ENCODE measurements at places on chromosomes 4 and X. TPM values are rescaled to one million over a fixed set of nuclear protein-coding genes. Genes with fewer than 3 reads are reported as not detected.

GRCh38 chr4:184503869-184504300, 29.5 kb upstream of the IRF2 start:
- peak; percentile 70 for DNase-seq

DNA sequence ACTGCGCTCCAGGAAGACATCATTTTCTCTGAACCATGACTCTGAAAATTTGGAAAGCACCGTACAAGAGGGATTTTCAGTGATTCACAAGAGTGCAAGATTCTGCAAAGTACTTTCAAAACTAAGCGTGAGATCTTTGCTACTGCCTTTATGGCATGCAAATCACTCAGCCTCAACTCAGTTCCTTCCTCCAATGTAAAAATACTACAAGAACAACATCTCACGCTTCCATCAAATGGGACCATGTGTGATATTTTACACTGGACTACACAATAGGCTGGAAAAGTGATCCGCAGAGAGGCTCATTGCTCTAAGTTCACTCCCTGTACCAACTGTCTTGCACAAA, 674 bp upstream of the IL15 start:
- DNase-seq: no peak

DNA sequence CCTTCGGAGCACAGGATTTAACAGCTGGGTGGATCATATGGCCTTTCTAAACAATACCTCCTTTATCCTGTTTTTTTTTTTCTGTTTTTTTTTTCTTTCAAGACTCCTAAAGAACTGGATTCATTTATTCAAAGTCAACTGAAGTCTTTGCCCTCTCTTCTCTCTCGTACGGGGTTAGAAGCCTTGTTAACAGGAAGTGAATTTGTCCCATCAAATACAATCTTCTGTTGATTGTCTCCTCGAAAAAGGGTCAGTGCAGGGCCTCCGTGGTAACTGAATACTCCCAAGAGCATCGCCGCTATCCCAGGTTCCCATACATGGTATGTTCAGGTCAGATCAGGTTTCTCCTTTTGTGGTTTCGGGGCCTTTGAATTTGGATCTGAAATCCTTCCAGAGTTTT, 1.8 kb upstream of the TMEM128 start:
- DNase-seq: no peak

GRCh38 chrX:109990582-109991276, 12.2 kb upstream of the TMEM164 start:
- peak; percentile 60 for DNase-seq

DNA sequence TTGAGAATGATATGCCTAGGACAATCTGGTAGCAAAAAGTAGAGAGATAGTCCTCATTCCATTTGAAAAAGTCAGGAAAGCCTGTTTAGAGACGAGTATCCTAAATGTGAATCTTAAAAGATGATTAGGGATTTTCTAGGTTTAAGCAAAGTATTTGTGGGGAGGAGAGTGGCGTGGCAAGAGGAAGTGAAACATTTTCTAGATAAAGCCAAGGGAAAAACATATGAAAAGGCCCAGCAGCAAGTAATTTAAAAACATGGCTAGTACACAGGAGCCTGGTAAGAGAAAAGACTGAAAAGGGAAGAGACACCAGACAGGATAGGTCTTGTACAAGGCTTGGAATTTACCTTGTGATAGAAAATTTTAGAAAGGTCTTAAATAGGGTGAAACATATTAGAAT, 45.9 kb downstream of the CORIN start:
- no peak for DNase-seq

GRCh38 chr4:15405018-15405417, 22.8 kb upstream of the C1QTNF7 start:
- DNase-seq: no peak

GRCh38 chr4:144649646-144650045, 3.7 kb downstream of the HHIP start:
- DNase-seq: peak; percentile 31

GRCh38 chr4:109083911-109084310, 218.5 kb downstream of the COL25A1 start:
- DNase-seq: peak; percentile 13

DNA sequence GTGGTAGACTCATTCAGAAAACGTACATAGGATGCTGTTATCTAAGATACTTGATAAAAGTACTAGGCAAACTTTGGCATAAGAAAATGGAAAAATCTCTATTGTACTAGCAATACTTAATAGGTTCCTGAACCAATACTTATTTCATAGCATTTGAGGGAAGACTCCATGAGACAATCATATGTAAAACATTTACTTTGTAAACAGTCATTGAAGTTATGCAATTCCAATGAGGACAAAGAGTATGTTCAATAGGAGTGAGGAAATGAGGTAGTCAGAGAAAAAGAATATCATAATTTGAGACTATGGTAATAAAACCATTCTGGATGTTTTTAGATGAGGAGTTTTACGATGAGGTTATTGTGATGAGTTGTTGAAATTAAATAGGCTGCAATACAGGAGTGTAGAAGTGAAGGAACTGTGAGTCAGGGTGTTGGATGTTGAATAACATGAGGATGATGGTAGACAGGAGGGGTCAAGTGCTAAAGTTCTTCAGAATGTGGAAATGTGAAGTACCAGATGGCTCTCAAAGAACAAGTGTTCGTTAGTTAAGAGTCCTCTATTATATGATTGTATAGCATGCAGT, 397.9 kb downstream of the PPP3CA start:
- DNase-seq: no peak

DNA sequence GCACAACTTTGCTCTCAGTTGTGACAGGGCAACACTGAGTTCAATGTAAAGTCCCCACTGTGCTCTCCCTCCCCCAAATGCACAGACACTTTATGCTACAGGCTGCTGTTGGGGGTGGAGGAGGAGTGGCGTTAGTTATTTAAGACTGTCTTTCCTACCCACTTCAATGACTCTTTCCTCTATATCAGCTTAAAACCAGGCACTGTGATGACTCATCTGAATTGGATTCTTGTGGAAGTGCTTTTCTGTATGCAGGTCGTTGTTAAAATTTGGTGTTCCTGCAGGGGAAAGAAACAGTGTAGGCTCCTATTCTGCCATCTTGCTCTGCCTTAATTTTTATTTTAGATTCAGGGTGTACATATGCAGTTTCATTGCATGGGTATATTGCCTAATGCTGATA, 1157.2 kb upstream of the ADGRL3 start:
- no peak for DNase-seq

DNA sequence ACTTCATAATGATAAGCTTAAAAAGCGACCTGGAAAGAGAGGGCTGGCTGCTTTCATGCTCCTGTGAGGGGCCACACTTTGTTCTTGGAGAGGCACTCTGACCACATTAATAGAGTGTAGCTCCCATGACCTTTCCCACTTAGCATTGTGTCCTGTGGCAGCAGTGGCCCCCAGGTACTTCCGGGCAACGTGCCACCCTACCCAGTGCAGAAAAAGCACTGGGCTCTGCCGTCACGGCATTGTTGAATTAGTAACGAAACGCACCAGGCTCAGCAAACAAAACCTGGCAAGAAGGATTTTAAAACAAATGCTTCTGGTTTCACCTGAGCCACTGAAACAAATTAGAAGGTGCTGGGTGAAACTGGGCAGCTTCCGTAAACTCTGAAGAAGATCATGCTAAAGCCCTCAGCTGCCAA, 5.4 kb upstream of the SORBS2 start:
- peak; percentile 37 for DNase-seq

GRCh38 chr4:41613386-41613785, 75.4 kb downstream of the LIMCH1 start:
- no peak for DNase-seq

DNA sequence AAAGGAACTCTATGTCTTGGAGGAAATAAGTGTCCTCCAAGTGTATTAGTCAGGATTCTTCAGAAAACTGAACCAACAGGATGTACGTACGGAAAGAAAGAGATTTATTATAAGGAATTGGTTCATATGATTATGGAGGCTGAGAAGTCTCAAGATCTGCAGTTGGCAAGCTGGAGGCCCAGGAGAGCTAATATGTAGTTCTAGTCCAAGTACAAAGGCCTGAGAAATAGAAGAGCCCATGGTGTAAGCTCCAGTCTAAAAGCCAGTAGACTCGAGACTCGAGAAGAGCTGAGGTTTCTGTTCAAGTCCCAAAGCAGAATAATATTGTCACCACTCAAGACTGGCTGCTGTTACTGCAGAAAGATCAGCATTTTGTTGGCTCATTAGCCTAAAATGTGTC, 65.3 kb upstream of the EFNB1 start:
- no peak for DNase-seq

DNA sequence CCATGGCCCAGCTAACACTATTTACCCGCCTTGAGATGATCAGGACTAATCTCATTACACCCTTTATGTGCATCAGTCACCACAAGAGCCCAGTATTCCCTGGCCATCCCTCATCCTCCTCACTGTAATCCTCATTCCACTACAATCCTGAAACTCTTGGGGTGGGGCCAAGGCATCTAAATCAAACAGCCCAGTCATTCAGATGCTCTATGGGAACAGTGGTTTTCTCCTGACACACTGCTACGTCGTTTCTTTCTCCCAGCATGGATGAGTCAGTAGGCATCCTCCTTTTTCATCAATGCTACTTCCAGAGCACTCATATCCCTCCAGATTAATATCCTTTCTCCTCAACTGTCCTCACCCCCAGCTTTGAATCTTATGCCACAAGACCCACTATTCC, 5.6 kb downstream of the SDAD1 start:
- DNase-seq: no peak

DNA sequence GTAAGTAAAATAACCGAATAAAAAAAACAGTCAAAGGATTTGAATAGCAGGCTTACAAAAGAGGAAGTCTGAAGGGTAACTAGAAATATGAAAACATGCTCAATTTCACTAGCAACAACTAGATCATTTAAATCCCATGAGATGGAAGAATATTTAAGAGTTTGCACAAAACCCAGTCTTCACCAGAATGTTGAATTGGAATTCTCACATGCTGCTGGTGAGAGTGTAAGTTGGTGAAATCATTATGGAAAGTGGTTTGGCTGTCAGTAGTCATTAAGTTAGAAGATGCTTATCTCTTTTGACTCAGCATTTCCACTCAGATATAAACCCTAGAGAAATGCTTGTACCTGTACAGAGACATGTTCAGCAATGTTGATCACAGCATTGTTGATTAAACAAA, 110.1 kb downstream of the PGRMC2 start:
- no peak for DNase-seq

DNA sequence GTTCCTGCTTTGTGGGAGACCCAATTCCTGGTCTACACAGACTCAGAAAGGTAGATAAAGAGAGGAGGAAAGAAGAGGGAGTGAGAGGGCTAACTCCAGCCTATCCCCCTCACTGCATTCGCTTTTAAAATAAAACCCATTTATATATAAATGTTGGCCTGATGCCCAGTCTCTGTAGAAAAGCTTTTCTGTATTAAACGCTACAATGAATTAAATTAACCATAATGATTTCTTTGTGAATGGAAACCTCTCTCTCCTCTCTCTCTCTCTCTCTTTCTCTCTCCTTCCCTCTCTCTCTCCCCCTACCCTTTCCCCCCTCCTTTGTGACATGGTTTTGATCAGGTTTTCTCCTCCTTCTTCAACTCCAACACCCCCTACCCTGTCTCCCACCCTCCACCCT, 34.8 kb downstream of the PJA1 start:
- no peak for DNase-seq

- peak; percentile 82 for DNase-seq
Observed at GRCh38 chr4:76301068-76301774, 5.3 kb upstream of the STBD1 start.

DNA sequence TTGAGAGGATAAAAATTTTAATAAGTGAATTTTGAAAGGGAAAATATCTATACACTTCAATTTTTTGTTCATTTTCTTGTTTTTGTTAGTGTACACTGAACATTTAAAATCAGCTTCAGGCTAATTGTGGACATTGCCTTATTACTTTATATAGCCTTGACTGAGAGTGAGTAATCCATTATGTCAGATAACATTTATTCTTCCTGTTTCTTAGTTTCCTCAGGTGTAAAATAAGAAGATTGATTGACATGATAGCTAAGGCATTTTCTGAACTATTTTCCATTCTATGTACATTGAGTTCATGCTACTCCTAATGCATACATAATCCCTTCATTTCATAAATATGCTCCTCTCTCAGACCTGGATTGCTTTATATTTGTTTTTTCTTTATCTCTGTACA, 607.3 kb upstream of the AADAT start:
- DNase-seq: no peak

DNA sequence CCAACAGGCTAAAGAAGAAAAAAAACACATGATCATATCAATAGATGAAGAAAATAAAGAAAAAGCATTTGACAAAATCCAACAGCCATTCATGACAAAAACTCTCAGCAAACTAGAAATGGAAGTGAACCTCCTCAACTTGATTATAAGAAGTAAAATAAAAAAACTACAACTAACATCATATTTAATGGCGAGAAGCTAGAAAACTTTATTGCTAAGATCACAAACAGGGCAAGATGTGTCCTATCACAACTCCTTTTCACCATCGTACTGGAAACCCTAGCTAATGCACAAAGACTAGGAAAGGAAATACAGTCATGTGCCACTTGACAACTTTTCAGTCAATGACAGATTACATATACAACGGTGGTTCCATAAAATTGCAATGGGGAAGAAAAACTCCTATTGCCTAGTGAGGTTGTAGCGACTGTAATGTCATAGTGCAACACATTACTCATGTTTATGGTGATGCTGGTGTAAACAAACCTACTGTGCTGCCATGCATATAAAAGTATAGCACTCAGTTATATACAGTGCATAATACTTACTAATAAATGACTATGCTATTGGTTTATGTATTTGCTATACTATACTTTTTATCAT, 12.1 kb upstream of the MANBA start:
- peak; percentile 45 for DNase-seq

DNA sequence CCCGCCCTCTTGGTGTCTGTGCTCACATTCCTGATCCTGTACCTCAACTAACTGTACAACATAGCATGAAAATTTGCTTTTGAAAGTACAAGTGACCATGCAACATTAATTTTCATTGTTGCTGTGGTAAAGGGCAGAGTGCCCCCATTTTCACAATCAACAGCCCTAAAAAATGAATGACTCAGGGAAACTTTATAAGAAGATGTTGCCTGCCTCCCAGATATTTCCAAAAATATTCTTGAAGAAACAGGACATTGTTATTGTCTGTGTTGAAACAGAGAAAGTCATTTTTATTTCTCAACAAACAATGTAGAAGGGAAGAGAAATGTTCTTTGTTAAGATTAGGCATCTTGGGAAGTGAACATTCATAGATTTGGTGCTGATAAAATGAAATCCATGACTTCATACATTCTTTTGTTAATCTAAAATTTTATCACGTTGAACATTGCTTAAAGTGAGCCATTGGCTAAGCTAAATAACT, 113.9 kb upstream of the ANXA3 start:
- no peak for DNase-seq

GRCh38 chrX:64842492-64842891, 133.8 kb downstream of the ZC4H2 start:
- DNase-seq: peak; percentile 65

GRCh38 chr4:13922873-13923645, 295.5 kb upstream of the BOD1L1 start:
- DNase-seq: no peak

- no peak for DNase-seq
Observed at GRCh38 chr4:25890571-25891485, 23.2 kb upstream of the SMIM20 start.

Gene PABPC1L2A
- not detected for total RNA-seq

Gene SMIM31
- total RNA-seq: not detected

Gene VCX3B
- not detected for total RNA-seq

Gene ETDB
- not detected for total RNA-seq

Gene SOWAHD
- 0.45 TPM for total RNA-seq

Gene PNMA3
- 0.90 TPM for total RNA-seq

Gene RNF128
- total RNA-seq: not detected

Gene COX7B
- 301 TPM for total RNA-seq

Gene NDNF
- not detected for total RNA-seq

Gene CRMP1
- total RNA-seq: not detected

Gene MSX1
- total RNA-seq: not detected
